NCI-H526 treated with DMSO at 0.1 percent for 48 hours (cell line): ENCODE measurements at places on chromosomes 13 and 19.

DNA sequence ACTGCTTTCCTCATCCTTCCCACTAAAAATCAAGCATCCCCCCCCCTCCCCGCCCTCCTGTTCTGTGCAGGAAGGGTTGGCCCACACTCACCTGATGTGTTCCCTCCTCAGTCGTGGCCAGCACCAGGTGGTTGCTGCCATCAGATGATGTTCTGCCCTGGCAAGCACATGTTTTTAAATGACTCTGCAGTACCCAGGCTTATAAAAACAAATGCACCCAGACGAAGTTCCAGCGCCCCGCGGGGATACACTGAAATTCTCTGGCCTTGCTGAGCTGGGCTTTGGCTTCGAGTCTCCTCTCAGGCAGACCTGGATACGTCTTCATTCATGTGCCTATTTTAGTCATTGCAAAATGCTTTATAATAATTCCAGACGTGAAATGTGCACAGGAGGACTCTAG, 316.3 kb downstream of the DLEU7 start:
- peak; percentile 28 for DNase-seq

DNA sequence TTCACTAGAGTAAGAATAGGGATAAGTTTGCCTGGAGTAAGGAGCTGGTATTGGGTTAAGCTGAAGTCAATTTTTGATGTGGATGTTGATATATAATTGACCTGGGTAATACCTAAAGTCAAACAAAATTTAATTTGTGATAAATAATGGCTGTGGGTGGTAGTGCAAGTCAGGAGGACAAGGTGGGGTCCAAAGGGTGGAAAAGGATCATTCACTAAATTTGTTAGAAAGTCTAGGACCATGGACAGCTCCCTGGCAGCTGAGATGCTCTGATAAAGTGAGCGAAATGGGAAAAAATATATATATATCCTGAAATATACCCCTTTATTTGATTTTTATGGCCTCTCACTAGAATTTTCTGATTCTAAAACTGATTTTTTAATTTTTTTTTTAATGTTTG, 463.5 kb downstream of the GPC6 start:
- no peak for DNase-seq

GRCh38 chr13:99374994-99375737, 68.0 kb upstream of the GPR183 start:
- DNase-seq, result no peak

GRCh38 chr19:8615813-8616596, 5.5 kb upstream of the ADAMTS10 start:
- no peak for DNase-seq

DNA sequence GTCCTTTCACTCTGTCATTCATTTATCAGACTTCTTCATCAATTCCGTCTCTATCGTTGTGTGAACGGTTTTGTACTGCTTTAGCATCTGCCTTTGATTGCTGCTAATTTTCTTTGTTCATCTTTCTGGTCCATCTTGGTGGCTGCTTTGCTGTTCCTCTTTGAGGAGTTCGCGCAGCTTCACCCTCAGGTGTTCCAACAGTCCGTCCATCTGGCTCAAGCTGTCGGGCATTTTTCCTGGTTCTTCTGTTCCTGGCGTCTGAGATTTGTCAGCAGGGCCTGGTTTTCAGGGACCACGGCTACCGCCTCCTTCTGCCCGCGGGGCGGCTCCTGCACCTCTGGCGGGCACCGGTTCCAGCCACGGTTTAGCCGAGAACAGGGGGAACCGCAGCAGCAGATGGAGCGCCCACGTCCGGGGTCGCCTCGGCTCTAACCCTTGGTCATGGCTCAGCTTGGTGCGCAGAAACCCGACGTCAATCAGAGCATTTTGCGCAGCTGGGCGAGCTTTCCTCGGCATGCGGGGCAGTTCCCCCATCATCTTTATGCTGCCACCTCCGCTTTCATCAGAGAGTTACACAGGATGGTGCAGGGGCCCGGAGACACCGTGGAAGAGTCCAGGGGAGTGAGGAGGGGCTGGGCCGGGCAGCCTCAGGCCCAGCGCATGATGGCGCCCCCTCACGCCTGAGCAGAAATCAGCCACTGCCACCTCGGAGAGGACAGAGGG, 89.5 kb downstream of the ZNF100 start:
- DNase-seq, result no peak

GRCh38 chr13:27053210-27053884, 118.3 kb downstream of the USP12 start:
- no peak for DNase-seq

GRCh38 chr19:28297586-28298157, 915.3 kb downstream of the UQCRFS1 start:
- no peak for DNase-seq

DNA sequence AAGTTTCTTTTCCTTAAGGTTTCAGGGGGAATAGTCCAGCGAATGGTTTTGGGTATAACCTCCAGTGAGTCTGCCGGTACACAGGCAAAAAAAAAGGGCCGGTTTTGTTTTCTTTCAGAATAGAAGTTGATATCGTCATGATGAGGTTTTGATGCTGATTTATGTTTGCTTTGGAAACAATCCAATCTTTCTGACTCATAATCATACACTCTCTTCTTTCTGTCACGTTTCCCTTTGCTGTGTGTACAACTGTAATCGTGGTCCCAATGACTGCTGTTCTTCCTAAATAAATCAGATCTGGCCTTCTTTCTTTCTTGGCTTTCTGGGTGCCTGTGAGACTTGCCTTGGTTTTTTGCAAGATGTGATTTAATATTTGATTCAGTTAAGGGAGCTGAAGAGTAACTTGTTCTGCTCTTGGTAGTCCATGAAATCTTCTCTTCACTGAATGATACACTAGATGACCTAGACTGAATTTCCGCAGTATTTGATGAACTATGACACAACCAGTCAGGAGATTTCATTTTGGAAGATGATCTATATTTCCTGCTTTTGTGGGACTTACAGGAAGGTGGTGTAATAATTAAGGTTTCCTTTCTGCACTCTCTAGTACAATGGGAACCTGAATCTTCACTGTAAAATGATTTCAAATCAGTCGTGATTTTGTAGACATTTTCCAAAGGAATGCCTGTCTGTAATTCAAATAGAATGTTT, 34.9 kb upstream of the METTL21C start:
- DNase-seq, result no peak

GRCh38 chr19:18771328-18772242, 19.5 kb downstream of the COMP start:
- peak; percentile 10 for DNase-seq

- DNase-seq, result no peak
Measured at GRCh38 chr19:49520705-49521319, 7.0 kb upstream of the RCN3 start.

DNA sequence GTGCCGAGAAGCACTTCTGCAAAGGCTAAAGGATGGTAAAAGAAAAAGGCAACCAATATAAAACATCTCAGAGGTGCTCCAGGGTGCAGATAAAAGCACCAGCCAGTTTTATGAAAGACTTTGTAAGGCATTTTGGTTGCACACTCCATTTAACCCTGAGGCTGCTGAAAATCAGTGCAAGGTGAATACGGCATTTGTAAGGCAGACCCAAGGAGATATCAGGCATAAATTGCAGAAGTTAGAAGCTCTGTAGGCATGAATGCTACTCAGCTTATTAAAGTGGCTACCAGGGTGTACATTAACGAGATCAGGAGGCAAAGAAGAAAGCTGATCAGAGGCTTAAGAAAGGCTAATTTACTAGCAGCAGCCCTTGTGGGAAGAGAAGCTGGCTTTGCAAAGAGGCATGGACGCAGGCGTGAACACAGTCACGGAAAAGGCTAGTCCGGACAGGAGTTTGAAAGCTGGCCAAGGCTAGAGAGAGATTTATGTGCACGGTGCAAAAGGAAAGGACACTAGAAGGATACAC, 99.6 kb downstream of the ZNF429 start:
- no peak for DNase-seq

DNA sequence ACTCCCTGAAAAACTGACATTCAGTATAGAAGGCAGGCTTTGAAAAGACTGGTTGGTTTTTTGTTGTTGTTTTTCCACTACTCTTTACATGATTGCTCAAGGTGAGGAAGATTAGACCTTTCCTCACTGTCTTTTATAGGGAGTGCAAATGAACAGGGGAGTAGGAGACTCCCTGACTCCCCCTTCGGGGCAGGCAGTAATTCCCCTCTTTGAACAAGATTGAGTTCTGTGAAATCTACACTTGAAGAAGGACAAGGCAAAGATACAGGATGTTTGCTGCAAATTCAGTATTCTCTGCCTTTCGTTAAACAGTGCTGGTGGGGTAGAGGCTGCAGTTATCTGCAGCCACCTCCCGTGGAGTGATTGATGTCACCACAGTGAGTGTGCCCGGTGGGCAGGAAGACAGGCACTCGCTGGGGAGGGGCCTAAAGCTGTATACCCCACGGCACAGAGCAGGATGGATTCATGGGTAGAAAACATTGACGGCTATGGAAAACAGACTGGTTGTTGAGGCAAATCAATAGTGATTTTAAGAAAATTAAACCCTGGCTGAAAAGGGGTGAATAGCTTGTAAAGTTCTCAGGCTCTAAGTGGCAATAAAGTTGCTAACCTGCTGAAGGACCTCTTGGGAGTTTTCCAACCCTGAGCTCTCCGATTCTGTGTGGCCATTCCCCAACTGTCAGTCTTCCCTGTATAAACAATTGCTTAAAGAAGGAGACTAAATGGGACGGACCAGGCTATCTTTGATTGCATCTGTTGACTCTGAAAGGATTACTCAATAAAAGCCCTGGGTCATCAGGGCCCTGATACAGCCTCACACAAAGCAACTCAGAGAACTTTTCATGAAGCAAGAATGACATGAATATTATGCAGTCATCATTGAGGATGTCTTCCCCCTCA, 308.3 kb downstream of the TBC1D4 start:
- DNase-seq, result peak; percentile 12

GRCh38 chr19:29263305-29264135, 50.6 kb upstream of the UQCRFS1 start:
- peak; percentile 29 for DNase-seq

DNA sequence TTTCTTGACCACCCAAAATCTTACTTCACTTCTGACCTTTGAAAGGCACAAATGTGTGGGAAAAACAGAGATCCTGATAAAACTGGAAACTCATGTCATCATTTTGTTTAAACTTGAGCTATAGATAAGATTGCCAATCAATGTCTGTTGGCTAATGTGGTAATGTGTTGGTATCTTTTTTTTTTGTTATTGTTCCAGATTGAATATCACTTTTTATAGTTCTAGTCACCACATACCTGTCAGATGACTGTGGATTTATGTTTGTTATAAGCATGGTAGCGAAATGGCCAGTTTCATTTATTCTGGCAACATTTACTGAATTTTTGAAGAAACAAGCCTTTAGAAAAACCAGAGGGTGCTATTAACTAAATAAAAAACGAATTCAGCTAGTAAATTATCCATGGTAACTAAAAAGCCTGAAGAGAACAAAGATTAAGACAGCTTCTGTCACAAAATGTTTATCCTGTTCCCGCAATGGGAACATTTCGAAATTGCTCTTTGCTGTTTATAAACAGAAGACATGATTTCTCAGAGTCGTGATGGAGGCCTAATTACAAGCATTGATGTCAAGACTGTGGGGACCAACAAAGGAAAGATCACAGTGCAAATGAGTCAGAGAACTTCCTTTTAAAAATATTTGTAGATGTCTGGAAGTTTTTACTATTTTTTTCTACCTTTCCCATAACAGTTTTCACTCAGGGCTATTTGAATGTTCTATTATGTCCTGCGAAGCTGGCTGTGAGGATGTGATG, 82.9 kb upstream of the POSTN start:
- no peak for DNase-seq

DNA sequence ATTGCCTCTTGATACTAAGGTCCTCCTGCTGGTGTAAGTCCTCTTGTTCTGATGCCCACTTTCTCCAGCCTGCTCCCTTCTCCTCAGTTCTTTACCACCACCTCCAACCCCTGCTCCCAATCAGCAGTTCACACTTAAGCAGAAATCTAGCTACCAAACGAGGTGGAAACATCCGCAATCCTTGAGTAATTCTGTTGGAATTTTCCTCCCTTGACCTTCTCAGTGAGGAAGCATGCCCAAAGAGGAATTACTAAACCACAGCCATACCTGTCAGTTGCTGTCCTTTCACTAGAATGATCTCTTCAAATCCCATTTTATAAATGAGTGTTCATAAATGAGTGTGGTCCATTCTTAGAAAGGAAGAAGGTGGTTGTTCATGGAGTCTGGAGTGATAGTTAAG, 289.9 kb downstream of the DACH1 start:
- no peak for DNase-seq

DNA sequence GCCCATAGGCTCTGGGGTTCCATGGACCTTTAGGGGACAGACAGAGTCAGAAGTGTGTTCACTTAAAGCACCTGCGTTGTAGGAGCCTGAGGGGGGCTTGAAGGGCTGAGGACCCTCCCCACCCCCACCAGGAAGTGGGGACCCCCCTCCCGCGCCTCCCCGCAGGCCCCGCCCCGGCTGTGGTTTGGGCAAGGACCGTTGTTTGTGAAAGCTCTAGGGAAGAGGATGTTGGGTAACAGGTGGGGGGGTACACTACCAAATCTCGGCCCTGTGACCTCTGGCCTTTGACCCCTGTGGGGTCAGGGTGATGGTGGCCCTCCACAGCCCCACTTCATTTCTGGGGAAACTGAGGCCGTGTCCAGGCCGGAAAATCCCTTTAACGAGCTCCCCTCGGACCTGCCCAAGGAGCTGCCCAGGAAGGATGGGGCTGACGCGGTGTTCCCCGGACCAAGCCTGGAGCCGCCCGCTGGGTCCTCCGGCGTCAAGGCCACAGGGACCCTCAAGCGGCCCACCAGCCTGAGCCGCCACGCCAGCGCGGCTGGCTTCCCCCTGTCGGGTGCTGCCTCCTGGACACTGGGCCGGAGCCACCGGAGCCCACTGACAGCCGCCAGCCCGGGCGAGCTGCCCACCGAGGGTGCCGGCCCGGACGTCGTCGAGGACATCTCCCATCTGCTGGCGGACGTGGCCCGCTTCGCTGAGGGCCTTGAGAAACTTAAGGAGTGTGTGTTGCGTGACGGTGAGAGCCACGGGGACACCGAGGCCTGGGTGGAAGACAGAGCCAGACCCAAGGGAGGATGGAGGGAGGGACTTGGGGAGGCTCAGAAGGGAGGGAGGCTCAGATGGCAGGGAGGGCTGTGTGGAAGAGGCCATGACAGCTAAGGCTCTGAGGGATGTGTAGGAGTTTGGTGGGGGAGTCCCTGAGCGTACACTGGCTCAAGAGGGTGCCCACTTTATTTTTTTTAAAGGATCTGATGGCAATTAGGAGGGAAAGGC, 1.3 kb downstream of the ARHGAP45 start:
- DNase-seq, result no peak

DNA sequence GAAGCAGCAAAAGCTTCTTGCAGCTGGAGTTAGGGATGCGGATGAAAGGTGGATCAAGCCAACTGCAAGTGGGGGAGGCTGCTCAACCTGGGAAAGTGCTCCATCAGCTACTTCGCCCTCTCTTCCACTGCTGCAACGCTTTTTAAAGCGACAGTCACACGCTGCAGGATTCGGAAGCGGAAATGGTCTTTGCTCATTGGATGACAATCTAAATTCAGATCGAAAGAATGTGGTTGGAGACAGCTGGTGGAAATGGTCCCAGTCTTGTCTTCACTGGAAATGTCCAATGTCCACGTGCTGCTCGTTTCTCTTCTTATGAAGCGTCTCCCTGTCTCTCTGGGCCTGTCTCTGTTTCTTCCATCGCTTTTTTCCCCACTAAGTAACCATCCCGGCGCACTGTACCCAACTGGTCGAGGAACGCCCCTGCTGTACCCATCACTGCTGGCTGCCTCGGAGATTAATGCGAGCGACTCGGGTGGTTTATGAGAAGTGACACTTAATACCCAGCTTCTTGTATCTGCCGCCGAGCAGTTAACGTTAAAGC, 2.1 kb upstream of the FGF9 start:
- peak; percentile 61 for DNase-seq

GRCh38 chr13:46321494-46322225, 65.4 kb downstream of the RUBCNL start:
- peak; percentile 26 for DNase-seq

- no peak for DNase-seq
Measured at GRCh38 chr13:43300865-43301264, 277.5 kb downstream of the DNAJC15 start.

GRCh38 chr19:32257326-32258073, 87.9 kb upstream of the ZNF507 start:
- DNase-seq, result no peak
